ENCODE measurements at places on chromosomes 4 and X.

DNA sequence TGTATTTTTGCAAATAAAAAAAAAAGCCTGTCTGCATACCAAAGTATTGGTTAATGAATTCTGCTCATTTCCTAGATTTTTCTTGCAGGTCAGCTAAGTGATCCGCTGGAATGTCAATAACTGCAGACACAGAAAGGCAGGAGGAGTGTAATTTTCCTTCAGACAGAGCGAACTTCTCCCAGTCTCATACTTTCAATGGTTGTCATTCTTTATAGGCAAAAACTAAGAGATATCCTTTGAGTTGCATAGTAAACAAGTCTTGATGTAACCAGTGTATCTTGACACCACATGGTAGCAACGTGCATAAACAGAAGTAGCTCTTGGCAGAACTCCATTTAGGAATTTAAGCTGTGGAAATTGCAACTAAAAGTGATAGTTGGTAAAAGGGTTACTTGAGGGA, 8.2 kb downstream of the CAPN6 start:
- no peak for DNase-seq

DNA sequence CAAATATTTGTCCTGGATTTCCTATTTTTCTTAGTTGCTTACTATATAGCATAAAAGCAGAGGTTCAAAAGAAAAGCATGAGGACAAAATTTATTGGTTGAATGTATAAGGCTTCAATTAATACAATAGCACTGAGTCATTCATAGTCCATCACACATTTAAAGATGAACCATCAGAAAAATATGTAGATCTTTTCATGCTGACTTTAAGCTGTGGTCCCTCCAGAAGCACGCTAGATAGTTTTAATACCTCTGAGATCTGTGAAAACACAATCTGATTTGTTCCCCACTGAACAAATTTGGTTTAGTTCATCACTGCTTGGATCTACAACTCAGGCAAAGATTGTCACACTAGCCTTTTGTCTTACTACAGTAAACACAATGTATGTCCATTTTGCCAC, 377.2 kb upstream of the ANXA10 start:
- DNase-seq, result no peak

DNA sequence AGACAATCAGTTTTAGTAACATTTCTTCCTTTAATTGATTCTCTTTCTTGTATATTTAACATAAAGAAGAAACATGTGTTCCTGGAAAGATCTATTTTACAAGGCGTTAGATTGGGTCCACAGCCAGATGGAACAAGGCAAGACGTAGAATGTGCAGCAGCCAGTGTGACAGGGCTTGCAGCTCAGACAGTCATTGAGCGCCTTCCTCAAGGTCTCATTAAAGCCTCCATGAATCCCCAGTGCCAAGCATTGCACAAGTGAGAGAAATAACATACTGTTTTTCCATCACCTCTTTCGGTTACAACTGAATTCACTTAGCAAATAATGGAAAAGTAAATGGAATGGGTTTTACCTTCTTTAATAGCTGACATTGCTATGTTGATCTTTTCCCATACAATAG, 292.5 kb downstream of the USP46 start:
- DNase-seq, result no peak

GRCh38 chr4:79043138-79043537, 103.9 kb upstream of the PAQR3 start:
- no peak for DNase-seq

- no peak for DNase-seq
These were observed 819 bp downstream of the PDLIM3 start for GRCh38 chr4:185534511-185534865.

GRCh38 chr4:150037251-150037856, 40.9 kb upstream of the DCLK2 start:
- no peak for DNase-seq

DNA sequence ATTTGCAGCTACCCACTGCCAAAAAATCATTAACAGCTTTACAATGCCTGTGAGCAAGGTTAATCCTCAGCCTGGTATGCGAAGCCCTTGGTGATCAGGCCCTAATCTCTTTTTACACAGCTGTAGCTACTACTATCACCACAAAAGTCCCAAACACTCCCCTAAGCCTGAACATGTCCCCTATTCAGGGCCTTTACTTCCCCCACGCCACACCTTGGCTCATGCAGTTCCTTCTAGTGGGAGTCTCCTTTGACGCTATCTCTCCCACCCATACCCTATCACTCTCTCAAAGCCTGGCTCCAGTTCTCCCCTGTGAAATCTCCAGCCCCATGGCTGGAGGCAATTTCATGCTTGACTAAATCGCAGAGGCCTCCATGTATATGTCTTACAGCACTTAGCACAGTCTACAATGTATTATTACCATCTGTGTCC, 90.6 kb upstream of the CBR4 start:
- no peak for DNase-seq

GRCh38 chr4:17817027-17817426, 6.2 kb downstream of the NCAPG start:
- no peak for DNase-seq

GRCh38 chr4:8282134-8282641, 12.6 kb downstream of the HTRA3 start:
- no peak for DNase-seq

GRCh38 chr4:8647094-8647570, 54.6 kb downstream of the CPZ start:
- DNase-seq, result no peak

- DNase-seq, result no peak
These were observed 22.4 kb downstream of the RAB40AL start for GRCh38 chrX:102959471-102959870.

DNA sequence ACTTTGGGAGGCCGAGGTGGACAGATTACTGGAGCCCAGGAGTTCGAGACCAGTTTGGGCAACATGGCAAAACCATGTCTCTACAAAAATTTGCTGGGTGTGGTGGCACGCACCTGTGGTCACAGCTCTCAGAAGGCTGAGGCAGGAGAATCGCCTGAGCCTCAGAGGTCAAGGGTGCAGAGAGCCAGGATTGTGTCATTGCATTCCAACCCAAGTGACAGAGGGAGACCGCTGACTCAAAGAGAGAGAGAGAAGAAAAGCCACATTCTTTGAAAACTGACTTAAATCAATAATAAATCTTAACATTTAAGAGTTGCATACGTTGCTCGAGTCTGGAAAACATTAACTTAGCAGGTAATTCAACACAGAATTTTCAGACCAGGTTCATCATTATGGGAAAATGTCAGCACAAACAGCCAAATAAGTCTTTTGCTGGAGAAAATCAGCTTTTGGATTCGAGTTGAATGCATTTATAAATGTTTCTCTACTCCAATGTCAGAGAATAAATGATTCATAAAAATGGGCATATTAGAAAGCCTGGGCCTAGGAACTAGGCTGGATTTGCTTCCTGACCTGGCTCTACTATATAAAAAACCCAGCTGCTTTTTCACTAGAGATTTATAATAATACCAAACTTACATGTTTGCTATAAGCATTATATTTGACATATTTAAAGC, 68.3 kb upstream of the RBPJ start:
- no peak for DNase-seq

- no peak for DNase-seq
These were observed 239.6 kb downstream of the GRXCR1 start for GRCh38 chr4:43132010-43132582.

- DNase-seq, result no peak
These were observed 177.5 kb upstream of the AFF2 start for GRCh38 chrX:148322906-148323305.

- DNase-seq, result no peak
These were observed 118.5 kb downstream of the BTC start for GRCh38 chr4:74675673-74676279.

DNA sequence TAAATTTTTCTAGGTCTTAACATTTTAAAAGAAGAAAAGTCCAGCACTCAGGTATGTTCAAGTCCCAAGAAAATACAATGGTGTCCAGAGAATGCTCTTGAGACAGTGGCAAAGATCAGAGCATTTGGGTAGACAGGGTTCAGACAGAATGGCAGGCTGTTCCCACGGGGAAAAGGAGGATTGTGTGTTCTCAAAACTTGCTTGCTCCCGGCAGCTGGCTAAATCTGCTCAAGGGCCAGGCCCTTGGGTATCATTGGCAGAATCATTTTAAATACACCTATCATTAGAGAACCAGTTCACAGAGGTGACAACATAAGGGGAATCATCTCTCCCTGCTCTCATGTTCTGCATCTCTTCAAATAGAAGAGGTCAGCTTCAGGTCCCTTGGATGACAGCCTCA, 456.3 kb downstream of the DTHD1 start:
- no peak for DNase-seq

GRCh38 chr4:70734971-70735370, 13.2 kb downstream of the RUFY3 start:
- no peak for DNase-seq

GRCh38 chr4:158906073-158906472, 137.2 kb downstream of the FNIP2 start:
- no peak for DNase-seq

- DNase-seq, result no peak
These were observed 186.9 kb downstream of the NR3C2 start for GRCh38 chr4:148255344-148255720.

DNA sequence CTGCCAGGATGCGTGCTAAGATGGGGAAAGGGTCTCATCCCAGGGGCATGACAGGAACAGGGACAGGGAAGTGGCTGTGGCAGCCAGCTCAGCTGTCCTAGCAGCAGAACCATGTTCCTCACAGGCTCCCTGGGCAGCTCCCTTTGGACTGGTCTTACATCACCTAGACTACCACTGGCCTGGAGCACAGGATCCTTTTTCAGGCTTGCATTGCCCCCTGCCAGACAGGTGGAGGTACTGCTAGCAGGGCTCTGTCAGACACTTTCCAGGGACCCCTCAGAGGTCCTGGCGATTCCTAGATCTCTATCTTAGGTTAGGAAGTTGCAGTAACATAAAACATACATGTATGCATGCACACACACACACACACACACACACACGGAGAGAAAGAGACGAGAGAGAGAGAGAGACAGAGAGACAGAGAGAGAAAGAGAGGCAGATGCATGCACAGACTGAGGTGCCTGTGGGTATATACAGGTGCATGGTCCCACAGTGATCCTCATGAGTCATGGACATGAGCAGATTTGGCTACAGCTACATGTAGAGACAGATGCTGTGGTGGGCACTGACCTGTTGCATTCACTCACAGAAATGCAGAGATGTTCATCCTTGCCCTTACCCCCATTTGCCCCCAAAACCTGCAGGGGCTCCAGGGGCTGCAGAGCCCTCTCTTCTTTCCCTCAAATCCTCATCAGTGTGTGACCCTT, 63.6 kb downstream of the STARD8 start:
- no peak for DNase-seq

DNA sequence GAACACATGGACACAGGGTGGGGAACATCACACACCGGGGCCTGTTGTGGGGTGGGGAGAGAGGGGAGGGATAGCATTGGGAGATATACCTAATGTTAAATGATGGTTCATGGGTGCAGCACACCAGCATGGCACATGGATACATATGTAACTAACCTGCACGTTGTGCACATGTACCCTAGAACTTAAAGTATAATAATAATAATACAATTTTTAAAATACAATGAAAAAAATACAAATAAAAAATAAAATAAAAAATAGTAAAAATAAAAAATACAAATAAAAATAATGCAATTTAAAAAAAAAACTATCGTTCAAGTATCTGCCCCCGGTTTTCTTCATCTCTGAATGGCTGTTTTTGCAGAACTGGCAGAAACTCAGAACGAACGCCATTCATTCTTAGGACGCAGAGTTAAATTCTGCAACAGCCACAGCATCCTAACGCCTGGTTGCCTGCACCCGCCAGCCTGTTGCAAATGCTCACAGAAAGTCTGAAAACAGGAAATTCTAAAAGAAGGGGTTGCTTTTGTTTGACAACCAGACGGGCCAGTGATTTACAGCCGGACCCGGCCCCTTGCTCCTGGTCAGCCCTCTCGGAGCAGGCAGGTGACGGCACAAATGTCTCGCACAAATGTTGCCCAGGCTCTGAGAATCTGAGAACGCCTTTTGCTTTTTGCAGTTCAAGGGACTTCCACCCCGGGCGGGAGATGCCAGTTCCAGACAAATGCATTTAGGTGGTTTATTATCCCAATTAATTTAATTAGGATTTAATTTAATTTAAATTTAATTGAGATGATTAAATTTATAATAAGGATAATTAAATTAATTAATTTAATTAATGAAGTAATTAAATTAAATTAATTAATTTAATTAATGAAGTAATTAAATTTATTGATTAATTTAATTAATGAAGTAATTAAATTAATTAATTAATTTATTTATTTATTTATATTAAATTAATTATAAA, 47.8 kb downstream of the CRLF2 start:
- DNase-seq, result peak; percentile 81

DNA sequence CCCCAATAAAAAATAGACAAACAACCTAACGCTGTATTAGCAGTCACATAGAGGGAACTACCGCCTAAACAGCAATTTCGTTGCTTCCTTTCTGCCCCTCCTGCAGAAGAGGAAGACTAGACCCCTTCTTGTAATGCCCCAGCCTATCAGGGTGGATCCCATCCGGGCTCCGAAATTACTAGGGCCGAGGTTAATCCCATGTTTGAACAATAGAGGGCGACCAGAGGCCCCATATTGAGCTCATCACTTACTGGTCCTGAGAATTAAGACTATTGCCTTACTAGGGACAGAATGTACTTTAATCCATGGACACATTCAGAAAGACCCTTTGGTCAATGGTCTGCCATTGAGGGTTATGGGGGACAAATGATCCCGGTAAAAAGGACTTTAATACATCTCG, 11.8 kb upstream of the ZNF630 start:
- DNase-seq, result peak; percentile 22

DNA sequence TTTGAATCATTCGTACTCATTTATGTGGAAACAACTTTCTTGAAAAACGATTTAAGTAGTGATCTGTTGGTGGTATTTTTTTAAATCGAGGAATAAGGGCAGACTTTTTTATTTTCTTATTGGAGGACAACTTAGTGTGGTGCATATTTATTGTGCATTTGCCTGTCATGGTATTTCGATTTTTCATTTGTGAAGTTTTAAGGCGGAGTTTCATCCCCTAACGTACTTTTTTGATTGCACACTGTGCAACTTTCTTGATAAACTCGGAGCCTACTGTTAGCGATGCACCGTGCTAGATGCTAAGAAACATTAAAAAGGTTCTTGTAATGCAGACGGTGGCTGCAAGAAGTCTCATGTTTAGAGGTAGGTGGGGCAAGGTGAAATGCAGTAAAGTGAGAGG, 1.4 kb downstream of the ZFX start:
- DNase-seq, result no peak

GRCh38 chrX:71910986-71911730, 513 bp downstream of the NHSL2 start:
- no peak for DNase-seq
